ENCODE measurements at places on chromosomes 3 and 15.

GRCh38 chr15:93451822-93452221 lies 362.8 kb upstream of the RGMA start:
- DNase-seq, result no peak

GRCh38 chr3:45123030-45123429 lies 23.1 kb downstream of the CDCP1 start:
- DNase-seq, result no peak

DNA sequence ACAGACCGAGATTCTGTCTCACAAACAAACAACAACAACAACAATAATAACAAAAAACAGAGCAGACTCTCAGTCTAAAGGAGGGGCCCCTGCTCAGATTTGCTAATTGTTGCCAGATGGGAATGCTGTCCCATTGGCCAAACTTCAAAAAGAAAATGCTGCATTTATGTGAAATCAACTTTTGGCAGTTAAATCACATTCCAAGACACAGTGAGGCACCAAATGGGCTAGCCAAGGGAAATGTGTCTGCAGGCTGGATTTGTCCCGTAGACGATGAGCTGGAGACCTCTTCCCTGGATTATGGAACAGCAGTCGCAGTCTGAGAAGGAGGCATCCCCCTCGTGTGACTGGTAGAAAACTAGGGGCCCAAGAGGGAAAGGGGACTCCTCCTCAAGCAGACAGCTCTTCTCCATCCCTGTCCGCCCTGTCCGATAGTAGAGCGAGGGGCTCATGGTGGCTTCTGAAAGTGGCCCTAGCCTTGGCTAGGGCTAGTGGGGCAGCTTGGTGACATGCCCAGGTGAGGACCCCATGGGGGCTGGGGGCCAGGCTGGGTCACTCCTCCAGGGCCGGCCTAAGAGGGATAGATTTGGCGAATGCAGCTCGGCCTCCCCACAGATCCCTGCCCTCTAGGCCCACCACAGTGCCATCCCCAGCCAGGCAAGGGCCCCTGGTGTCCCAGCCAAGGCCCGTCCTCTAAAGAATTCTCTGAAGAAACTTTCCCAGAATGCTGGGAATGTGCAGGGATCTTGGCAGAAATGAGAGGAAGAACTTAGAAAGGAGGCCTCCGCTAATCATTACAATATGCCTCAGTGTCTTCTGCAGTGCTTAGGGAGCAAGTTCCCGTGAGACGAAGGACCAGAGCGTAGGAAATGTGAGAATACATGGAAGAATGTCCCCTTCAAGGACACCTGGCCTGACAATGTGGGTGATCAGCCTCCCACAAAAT lies 2.0 kb downstream of the SLC22A14 start:
- DNase-seq, result no peak

- DNase-seq, result peak; percentile 80
Measured at GRCh38 chr3:3179407-3180094, at the start of gene CRBN. TSS of gene CRBN (minus strand) at chr3:3179691. CDS start at chr3:3179687, 4 bp downstream.

- no peak for DNase-seq
Measured at GRCh38 chr15:81384891-81385720, 11.1 kb upstream of the TMC3 start.

- DNase-seq, result no peak
Measured at GRCh38 chr15:59701880-59702279, 12.8 kb upstream of the BNIP2 start.

- DNase-seq, result no peak
Measured at GRCh38 chr3:71578054-71578751, 5.3 kb downstream of the FOXP1 start.

DNA sequence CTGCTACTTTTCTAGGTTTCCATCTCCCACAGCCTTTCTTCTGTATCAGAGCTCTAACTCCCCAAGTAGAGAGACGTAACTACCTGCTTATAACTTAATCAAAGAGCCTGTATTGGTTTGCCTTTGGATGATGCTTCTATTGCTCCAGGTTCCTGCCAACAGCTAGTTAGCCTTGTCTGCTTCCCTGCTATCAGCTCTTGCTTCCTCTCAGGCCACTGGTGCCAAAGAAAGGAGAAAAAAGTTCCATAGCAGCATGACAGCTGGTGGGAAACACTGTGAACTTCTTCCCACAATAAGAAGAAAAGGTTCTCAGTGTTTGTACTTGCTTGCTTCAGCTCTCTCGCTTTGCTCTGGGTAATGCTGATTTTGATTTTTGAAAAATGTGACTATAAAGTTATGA lies 206.6 kb downstream of the GBE1 start:
- no peak for DNase-seq

- no peak for DNase-seq
Measured at GRCh38 chr15:52857471-52857870, 67.3 kb upstream of the ONECUT1 start.

All from stimulated activated CD4-positive, alpha-beta T cell treated with anti-CD3 and anti-CD28 coated beads, Interleukin-1b, Interleukin-23, amount 100 ng/mL, for 24 hours (primary cell).